ENCODE measurements at places on chromosomes 7 and 10. TPM values are rescaled to one million over a fixed set of nuclear protein-coding genes. Genes with fewer than 3 reads are reported as not detected.

DNA sequence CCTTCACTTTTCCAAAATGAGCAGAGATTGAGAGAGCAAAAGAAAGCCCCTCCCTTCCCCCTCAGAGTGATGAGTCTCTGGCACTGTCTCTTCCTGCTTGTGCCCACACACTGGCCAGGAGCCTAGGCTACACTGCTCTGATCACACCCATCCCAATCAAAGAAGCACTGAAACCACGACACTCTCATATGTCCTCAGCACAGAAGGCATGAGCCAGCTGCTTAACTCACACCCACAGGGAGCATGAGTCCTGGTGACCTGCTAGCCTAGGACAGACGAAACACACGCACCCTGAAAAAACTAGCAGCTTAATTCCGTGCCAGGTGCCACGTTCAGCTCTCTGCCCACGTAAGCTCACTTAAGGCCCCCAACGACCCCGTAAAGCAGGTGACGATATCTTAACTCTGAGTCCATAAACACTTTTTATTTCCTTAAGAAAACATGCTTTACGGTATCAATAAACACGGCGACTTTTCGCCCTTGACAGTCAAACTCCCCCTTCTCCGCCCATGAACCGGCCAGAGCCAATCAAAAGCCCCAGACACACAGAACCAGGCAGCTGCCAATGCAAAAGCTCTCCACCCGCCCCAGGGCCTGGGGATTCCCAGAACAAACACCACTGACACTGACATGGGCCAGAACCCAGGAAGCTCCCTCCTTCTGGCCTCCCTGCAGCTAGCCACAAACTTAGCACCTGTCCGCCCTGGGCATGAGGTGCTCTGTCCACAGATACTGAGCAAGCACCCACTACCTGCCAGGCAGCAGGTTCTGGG is 69.0 kb downstream of the TNRC18 start:
- no peak for DNase-seq

GRCh38 chr10:45471531-45472310 is 97.7 kb downstream of the ALOX5 start:
- DNase-seq, result no peak

- no peak for DNase-seq
Measured at GRCh38 chr10:87700031-87700796, 40.5 kb downstream of the PAPSS2 start.

DNA sequence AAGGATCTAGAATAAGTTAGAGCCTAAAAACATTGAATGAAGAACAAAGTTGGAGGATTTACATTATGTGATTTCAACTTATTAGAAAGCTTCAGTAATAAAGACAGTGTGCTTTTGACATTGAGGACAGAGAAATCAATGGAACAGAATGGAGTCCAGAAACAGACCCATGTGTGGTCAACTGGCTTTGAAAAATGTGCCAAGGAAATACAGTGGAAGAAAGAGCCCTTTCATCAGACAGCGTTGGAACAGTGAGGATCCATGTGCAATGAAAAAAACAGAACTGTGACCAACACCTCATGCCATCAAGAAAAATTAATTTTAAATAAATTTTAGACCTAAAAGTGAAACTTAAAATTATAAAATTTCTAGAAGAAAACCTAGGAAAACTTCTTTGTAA is 50.6 kb upstream of the LRRC18 start:
- DNase-seq, result no peak

- peak; percentile 76 for DNase-seq
Measured at GRCh38 chr10:92965314-92965713, 95.3 kb upstream of the CYP26C1 start.

GRCh38 chr10:114911052-114911711 is 26.8 kb upstream of the TRUB1 start:
- no peak for DNase-seq

GRCh38 chr10:35892526-35892925 is 250.4 kb upstream of the FZD8 start:
- DNase-seq, result no peak

GRCh38 chr10:3655528-3655927 is 129.5 kb downstream of the KLF6 start:
- DNase-seq, result no peak

DNA sequence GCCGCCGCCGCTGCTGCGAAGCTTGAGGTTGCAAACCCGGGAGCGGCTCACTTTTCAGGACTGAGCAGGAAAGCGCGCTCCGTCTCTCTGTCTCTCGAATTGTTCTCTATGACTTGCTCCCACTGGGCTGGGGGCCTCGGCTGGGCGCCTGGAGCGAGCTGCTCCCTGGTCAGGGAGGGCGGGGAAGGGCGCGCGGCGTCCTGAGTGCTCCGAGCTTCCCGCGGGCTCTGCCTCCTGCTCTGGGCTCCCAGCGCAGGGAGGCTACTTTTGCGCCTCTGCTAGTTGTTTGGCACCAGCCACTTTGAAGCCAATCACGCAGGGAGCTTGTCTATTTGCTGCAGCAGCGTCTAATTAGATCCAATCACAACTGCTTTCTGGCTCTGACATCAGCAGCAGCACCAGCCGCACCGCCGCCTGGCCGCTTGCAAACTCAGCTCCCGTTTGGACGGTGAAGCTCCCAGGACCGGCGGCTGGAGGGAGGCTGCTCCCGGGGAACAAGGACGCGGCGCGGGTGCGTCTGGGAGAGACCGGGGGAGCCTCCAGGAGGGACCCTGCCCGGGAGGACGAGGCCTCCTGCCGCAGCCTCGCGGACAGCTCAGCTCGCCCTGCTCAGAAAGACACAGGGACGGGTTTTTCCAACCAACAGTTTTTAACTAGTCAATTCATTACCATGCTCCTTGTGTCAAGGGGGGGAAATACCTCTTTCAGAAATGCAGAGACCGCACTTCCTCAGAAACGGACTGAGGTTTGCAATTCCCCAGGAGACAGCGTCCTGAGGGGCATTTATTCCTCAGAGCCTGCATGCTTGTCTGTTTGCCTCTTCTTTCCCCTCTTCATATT is at the start of gene ADARB2:
Gene ADARB2, minus strand, starts transcription at position 304 of the 840 bp plus-strand sequence.
- DNase-seq, result no peak

- DNase-seq, result no peak
Measured at GRCh38 chr10:3337741-3338140, 165.2 kb upstream of the PITRM1 start.

- no peak for DNase-seq
Measured at GRCh38 chr10:114645706-114646105, 12.4 kb downstream of the ABLIM1 start.

DNA sequence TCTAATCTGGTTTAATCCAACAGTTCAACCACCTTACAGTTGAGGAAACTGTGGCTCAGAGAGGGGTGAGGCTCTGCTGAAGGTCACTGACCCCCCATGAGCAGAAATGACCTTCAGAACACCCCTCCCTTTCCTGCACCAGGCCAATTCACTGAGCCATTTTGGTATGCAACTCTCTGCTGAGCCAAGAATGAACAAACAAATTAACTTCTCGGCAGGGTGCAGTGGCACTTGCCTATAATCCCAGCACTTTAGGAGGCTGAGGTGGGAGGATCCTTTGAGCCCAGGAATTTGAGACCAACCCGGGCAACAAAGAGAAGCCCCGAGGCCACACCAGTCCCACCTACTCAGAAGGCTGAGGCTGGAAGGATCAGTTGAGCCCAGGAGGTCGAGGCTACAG is 29.8 kb downstream of the PDGFA start:
- DNase-seq, result no peak

GRCh38 chr10:80517416-80518142 is 20.1 kb upstream of the SH2D4B start:
- no peak for DNase-seq

GRCh38 chr7:117048114-117048866 is 95.0 kb downstream of the ST7 start:
- DNase-seq, result peak; percentile 8

GRCh38 chr10:43955002-43955596 is 306.4 kb upstream of the ZNF32 start:
- DNase-seq, result no peak

GRCh38 chr10:114810926-114811325 is 10.7 kb upstream of the FHIP2A start:
- no peak for DNase-seq

DNA sequence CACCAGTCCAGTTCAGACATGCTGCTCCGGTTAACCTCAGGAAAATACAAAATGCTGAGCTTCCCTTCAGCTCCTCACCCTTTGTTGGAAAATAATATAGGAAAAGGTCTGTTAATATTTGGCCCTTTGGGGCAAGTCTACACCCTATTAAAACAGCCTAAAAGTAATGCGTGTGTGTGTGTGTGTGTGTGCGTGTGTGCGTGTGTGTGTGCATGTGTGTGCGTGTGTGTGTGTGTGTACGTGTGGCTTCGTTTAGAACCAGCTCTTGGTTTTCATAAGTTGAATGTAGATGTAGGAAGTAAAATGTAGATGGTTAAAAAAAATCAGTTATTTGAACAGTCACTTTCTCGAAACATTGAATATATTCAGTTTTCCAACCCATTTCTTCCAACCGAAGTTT is 61.1 kb upstream of the PDCD4 start:
- no peak for DNase-seq

- DNase-seq, result no peak
Measured at GRCh38 chr10:35355971-35356724, 19.8 kb downstream of the CCNY start.

- no peak for DNase-seq
Measured at GRCh38 chr10:10515479-10516204, 502.0 kb upstream of the CELF2 start.

- peak; percentile 37 for DNase-seq
Measured at GRCh38 chr7:33040803-33041516, 21.6 kb downstream of the NT5C3A start.

DNA sequence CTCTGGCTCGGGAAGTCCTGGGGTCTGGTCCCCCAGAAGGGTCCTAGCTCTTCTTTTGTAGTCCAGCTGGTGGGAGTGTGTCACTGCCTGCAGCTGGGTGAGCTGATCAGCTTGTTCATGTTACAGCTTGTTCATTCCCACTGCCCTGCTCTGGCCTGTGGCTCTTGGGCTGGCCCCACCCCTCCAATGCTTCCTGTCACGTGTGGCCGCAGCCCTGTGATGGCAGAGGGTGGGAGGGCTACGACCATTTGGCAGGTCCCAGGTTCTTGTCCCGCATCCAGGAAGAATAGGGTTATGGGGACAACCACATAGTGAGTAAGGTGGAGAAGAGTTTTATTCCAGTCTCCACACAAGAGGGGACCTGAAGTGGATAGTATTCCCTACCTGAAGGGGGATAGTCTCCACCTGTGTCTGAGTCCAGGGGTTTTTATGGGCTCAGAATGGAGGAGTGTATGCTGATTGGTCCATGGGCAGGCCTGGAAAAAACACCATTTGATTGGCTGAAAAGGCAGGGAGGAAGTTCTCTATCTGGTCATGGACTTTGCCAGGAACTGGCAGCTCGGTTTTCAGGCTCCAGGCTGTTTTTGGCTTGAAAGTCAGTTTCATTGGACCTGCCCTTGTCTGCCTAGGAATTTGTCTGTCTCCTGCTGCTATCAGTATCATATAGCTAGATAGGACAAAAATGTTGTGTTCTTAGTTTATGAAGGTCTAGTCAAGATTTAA is 13.1 kb downstream of the SDHAF3 start:
- no peak for DNase-seq

DNA sequence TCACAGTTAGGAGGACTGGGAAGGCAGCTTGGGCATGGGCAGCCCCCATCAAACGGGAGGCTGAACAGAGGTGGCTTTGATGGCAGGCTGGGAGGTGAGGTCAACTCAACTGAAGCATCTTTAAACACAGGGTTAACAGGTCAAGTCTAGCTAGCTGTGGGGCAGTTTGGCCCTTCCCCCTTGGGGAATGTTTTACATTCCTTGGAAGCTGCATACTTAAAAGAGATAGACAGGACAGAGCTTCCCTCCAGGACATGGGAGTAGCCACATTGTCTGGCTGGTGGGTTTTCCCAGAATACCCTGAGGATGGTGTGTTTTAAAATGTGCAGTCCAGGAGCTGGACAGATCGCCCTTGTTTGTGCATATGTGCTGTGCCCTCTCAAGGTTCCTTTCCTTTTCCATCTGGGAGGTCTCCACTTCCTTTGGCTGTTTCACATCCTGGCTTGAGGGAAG is 6.8 kb upstream of the RASSF4 start:
- DNase-seq, result no peak

- no peak for DNase-seq
Measured at GRCh38 chr7:80724249-80724871, 85.9 kb downstream of the CD36 start.

The OR9A2 gene
- not detected for total RNA-seq

The IFIT1 gene
- 2.2 TPM for total RNA-seq

The ANKRD30A gene
- total RNA-seq, result not detected

The BTBD16 gene
- total RNA-seq, result not detected

The COMMD3 gene
- total RNA-seq, result 40.0 TPM

The HOXA1 gene
- total RNA-seq, result 0.68 TPM

The SLC39A12 gene
- total RNA-seq, result under 0.01 TPM

The STEAP1 gene
- 27.6 TPM for total RNA-seq

The NAT16 gene
- total RNA-seq, result not detected

The TMEM229A gene
- total RNA-seq, result not detected

The ADAMTS14 gene
- 0.05 TPM for total RNA-seq

The NEUROG3 gene
- not detected for total RNA-seq

The TMEM270 gene
- total RNA-seq, result not detected

The MOGAT3 gene
- total RNA-seq, result not detected

The C10orf95 gene
- total RNA-seq, result 0.05 TPM

The CYP3A7 gene
- total RNA-seq, result not detected

Data from dermis blood vessel endothelial cell (primary cell).